Activated T-cell treated with anti-CD3 and anti-CD28 coated beads, Interleukin-2, amount 50 U/mL, for 48 hours (primary cell): ENCODE measurements at places on chromosomes 7 and 10.

- no peak for DNase-seq
Measured at GRCh38 chr10:9860045-9860444, 1157.6 kb upstream of the CELF2 start.

GRCh38 chr10:16518822-16519221 is 2.9 kb downstream of the C1QL3 start:
- no peak for DNase-seq

GRCh38 chr10:124364674-124365073 is 54.0 kb downstream of the OAT start:
- no peak for DNase-seq

DNA sequence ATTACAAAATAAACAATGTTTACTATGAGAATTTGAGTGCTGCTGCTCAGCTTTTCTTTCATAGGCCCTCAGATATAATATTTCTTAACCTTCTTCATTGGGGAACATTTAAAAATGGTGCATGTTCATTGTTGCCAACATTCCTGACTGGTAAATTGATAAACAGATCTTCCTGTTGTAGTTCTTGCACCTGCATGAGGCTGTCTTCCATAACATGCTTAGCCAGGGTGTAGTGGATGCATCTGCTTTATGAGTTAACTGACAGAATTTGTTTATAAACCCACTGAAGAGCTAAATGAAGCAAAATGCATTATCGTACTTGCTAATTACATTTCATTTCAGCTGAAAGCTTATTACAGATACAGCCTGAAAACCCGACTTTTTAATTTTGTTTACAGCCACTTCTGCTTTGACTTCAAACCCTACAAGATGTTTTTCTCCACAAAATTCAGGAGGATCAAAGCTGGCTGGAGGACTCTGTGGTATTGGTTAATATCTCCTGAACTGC is 177.2 kb downstream of the SEM1 start:
- DNase-seq, result no peak

- no peak for DNase-seq
Measured at GRCh38 chr7:7923818-7924217, 44.8 kb upstream of the GLCCI1 start.

- no peak for DNase-seq
Measured at GRCh38 chr10:125775491-125776106, at the start of gene MMP21. TSS of gene MMP21 (minus strand) at chr10:125775821. CDS start at chr10:125775821, 0 bp downstream.

DNA sequence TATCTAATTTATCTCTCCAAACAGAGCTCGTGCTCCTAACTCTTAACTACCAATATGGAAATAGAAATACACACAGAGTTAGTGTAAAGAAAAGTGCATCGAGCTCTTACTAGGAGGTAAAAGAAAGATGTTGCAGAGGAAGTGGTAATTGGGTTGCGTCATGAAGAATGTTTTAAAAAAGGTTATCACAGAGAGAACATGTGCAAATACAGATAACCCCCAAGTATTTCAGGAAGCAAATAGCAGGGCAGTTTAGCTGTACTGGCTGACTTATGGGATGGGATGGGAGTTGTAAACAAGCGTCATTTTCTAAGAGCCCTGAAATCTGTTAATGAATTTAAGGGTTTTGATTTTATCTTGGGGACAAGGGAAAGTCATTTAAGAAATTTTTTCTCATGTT is 153.9 kb downstream of the AGMO start:
- DNase-seq, result no peak

GRCh38 chr7:24442170-24442777 is 131.0 kb upstream of the PALS2 start:
- DNase-seq, result no peak

- no peak for DNase-seq
Measured at GRCh38 chr7:39838326-39838725, 111.7 kb upstream of the CDK13 start.

DNA sequence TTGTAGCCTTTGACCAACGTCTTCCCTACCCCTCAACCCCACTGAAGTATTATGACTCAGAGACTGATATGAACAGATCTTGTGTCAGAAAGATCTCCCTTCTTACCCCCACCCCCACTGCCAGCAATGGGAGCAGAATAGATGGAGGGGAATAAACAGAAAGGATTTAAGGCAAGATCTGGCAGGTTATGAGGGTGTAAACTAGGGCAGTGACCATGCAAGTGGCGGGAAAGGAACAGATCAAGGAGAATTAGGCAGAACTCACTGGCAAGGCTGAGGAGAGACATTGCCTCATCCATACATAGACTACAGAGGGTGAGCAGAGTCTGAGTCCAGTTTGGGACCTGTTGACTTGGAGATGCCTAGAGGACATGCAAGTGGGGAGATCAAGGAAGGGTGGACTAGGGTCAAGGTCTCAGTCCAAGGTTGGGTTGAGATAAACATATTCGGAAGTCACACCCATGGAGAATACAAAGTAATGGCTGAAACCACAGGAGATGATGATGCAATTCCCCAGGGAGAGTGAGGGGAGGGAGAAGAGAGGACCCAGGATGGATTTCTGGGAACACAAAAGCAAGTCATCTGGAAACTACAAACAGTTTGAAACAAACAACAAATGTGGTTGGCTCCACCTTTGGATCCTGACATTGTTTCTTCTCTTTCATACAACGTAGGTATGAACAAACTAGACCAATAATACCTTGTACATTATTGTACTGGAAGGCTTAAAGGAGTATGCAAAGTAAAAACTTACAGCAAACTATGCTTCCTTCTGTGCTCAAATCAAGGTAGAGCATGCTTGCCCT is 44.9 kb upstream of the IL6 start:
- DNase-seq, result no peak

DNA sequence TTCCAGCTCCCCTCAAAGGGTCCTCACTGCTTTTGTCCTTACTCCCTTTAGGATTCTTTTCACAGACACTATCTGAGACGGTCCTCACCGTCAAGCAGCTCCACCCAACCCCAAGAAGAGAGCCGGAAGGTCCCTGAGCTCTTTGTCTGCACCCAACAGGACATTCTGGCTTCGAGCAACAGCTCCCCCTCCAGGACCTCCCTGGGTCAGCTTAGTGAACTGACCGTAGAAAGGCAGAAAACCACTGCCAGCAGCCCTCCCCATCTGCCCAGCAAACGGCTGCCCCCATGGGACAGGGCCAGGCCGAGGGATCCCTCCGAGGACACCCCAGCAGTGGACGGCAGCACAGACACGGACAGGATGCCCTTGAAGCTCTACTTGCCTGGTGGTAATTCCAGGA is 19.9 kb downstream of the MINDY4 start:
- DNase-seq, result no peak

- DNase-seq, result no peak
Measured at GRCh38 chr7:151597541-151598444, 78.1 kb upstream of the RHEB start.

GRCh38 chr7:65338346-65338745 is 35.3 kb upstream of the ZNF92 start:
- DNase-seq, result no peak

DNA sequence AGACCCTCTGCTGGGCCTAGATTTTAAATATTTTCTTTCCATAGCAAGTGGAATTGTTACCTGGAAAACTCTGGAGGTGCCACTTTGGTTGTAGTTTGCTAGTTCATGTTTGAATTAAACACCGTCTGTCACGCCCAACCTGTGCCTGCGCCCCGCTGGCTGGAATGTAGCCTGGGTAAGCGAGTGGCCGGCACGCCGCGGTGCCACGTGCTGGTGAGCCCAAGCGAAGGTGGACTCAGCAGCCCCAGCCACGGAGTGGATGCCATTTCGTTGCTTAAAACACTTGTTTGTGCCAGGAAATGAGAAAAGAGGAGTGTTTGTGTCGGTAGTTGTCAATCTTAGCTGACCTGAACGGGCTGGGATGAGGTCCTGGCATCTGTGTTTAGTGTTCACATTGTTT is 2.7 kb downstream of the GET4 start:
- DNase-seq, result no peak

GRCh38 chr10:125147971-125148439 is 12.4 kb downstream of the CTBP2 start:
- no peak for DNase-seq

GRCh38 chr7:75638594-75639070 is 100.1 kb downstream of the HIP1 start:
- peak; percentile 29 for DNase-seq

DNA sequence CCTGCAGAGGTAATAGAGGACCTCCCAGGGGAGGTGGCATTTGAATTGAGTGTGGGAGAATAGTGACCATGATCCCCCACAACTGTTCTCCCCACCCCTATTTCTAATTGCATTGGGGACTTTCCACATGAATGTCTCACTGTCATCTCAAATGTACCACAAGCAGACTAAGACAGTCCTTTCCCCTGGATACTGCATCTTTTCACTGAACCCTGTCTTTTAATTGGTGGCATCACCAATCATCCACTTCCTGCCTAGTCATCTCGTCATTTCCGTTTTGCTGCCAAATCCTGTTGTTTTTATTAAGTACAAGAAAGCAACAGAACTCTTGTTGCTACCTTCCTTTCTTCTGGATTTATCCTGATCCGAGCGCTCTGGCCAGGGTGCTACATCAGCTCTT is 120.3 kb downstream of the NRP1 start:
- no peak for DNase-seq

- DNase-seq, result peak; percentile 45
Measured at GRCh38 chr10:89206402-89207180, 526 bp downstream of the CH25H start.

DNA sequence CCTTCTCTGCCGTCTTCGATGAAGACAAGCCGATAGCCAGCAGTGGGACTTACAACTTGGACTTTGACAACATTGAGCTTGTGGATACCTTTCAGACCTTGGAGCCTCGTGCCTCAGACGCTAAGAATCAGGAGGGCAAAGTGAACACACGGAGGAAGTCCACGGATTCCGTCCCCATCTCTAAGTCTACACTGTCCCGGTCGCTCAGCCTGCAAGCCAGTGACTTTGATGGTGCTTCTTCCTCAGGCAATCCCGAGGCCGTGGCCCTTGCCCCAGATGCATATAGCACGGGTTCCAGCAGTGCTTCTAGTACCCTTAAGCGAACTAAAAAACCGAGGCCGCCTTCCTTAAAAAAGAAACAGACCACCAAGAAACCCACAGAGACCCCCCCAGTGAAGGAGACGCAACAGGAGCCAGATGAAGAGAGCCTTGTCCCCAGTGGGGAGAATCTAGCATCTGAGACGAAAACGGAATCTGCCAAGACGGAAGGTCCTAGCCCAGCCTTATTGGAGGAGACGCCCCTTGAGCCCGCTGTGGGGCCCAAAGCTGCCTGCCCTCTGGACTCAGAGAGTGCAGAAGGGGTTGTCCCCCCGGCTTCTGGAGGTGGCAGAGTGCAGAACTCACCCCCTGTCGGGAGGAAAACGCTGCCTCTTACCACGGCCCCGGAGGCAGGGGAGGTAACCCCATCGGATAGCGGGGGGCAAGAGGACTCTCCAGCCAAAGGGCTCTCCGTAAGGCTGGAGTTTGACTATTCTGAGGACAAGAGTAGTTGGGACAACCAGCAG is 60.4 kb upstream of the BTBD16 start:
- no peak for DNase-seq

- no peak for DNase-seq
Measured at GRCh38 chr10:127320176-127320575, 123.8 kb upstream of the INSYN2A start.

GRCh38 chr10:94288361-94289101 is 74.2 kb downstream of the NOC3L start:
- DNase-seq, result no peak

DNA sequence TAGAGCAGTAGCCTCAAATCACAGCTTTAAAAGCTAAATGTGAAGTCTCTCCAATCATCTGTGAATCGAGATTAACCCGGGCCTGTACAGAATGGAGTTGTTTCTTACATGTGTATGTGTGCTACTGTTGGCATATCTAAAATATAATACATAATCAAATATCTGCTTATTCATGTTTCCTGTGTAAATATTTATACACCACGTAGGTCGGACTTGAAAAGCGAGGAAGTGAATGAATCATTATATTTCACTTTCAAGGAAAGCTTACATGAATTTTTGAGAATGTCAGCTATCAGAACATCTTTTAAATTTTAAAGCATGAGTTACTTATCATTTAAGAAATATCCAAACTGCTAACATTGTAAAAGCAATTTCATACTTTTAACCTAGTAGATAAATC is 233.3 kb downstream of the SLC25A13 start:
- DNase-seq, result no peak

DNA sequence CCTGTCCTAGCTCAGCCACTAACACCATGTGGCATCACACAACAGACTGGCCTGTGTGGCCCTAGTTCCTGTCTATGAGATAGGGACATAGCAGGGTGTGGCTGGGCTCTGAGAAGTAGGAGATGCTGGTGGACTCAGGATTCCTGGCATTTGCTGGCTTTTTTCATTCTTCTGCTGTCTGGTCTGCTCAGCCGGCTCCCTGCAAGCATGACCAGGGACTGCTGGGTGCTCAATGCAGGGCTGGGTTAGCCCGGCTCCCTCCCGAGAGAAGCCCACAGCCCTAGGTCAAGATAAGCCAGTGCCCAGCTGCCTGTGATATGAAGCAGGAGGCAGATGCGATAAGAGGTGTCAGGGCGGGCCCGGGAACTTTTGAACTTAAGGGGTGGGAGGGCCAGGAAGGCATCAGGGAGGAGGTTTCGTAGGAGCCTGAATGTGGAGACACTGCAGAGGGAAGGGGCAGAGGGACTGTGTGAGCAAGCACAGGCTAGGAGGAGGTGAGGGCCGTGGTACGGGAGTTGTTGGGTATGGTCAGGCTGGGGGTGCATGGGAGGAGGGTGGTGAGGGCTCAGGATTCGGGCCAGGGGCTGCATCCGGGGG is 3.5 kb downstream of the AQP1 start:
- no peak for DNase-seq

GRCh38 chr10:22494007-22494406 is 148.7 kb downstream of the SPAG6 start:
- DNase-seq, result no peak

DNA sequence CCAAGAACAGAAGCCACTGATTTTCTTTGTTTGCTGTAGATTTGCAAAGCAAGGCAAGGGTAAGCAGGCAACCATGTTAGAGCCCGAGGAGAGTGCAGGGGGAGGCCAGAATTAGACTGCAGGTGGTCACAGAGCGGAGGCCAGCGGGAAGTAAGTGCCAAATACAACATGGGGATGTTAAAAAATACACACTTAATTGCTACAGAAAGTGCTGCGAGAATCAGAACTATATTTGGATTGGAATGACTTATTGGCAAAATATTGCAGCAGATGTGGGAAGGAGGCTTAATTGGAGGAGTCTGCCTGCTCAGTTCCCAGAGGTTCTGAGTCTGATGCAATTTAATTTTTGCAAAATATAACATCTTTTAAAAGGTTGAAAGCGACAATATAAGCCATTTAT is 49.7 kb upstream of the ADCY1 start:
- no peak for DNase-seq

DNA sequence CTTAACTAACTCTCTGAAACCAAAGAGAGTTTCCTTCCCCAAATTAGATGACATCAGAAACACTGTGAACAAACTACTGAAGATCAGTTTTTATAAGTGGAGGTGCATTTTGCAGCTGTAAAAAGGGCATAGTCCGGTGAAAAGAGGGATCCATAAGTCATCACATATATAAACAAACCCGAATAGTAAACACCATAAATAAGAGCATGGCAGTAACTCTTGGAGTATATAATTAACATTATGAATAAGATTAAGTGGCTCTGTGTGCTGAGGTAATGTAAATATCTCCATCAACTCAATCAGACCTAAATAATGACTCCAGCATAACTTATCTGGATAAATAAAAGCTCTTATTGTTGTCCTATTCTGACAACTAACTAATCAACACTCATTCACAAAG is 43.0 kb upstream of the SHTN1 start:
- no peak for DNase-seq

- DNase-seq, result no peak
Measured at GRCh38 chr10:33234831-33235237, 99.6 kb downstream of the NRP1 start.

- DNase-seq, result no peak
Measured at GRCh38 chr7:44395067-44395466, 69.7 kb upstream of the CAMK2B start.

GRCh38 chr7:3197567-3198213 is 103.4 kb upstream of the SDK1 start:
- no peak for DNase-seq
